Activated CD8-positive, alpha-beta memory T cell treated with anti-CD3 and anti-CD28 coated beads for 4 hours (primary cell): ENCODE measurements at places on chromosomes 3 and 15.

- DNase-seq: no peak
Observed at GRCh38 chr3:53030619-53031449, 15.0 kb downstream of the SFMBT1 start.

DNA sequence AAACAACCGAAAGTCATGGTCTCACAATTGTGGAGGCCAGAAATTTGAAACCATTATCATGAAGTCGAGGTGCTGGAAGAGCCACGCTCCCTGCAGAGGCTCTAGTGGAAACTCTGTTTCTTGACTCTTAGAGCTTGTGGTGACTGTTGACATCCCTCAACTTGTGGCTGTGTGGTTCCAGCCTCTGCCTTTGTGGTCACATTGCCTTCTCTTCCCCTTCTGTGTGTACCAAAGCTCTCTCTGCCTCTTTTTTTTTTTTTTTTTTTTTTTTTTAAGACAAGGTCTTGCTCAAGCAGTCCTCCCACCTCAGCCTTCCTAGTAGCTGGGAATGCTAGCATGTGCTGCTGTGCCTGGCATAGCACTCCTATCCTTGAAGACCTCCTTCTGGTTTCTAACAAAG, 48.7 kb upstream of the CRTC3 start:
- no peak for DNase-seq

DNA sequence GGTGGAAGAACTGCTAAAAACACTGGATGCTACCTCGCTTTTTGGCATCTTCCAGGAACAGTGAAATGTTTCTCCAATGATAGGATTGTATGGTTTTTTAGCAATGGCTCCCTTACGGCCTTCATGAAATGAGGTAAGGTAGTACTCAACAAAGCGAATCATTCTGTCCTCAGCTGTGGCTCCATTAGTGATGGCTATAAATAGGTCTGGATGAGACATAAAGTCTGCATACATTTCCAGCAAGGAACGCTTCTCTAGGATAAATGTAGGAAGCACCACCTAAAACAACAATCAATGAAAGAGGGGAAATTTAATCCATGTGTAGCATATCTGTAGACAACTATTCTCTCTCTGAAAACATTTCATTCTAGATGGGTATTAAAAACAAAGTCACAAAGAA, 32.4 kb upstream of the SNX4 start:
- no peak for DNase-seq

DNA sequence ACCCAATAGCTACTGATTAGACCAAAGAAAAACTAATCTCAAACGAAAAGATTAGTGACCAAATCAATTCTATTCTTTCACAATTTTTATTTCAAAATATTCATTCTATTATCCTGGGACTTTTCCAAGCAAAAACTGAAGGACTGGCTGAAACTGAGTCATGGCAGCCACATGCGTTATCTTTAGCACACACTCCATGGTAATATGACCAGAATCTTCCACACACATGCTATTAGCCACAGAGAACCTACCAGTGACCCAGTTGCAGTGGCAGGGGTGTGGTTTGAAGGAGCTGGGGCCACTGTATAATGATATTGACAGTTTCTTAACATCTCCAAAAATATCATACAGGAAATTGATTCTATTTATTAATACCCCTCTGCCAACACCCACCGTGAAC, 154.8 kb upstream of the ABI3BP start:
- no peak for DNase-seq

DNA sequence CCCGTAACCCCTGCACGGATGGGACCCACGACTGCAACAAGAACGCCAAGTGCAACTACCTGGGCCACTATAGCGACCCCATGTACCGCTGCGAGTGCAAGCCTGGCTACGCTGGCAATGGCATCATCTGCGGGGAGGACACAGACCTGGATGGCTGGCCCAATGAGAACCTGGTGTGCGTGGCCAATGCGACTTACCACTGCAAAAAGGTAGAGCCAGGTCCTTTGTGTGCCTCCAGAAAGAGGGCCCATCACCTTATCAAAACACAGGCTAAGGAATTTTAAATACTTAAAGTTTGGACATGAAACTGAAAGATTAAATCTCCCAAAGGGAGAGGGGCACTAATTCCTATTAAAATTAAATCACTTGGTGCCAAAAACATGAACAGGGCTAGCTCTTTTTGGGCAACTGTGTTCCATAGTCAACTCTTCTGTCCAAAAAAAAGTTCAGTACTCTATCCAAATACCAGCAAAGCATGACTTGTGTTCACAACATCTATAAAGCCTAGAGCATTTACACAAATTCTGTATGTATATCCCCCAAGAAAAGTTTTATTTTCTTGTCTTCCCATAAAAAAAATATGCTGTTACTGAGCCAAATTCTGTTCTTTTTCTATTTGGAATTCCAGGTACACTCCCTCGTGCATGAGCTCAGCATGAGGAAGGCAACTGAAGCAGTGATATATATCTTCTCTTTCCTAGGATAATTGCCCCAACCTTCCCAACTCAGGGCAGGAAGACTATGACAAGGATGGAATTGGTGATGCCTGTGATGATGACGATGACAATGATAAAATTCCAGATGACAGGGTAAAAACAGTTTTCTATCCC, 9.2 kb downstream of the THBS1 start:
- DNase-seq: no peak

GRCh38 chr3:121981473-121981872, 40.6 kb downstream of the ILDR1 start:
- DNase-seq: no peak

DNA sequence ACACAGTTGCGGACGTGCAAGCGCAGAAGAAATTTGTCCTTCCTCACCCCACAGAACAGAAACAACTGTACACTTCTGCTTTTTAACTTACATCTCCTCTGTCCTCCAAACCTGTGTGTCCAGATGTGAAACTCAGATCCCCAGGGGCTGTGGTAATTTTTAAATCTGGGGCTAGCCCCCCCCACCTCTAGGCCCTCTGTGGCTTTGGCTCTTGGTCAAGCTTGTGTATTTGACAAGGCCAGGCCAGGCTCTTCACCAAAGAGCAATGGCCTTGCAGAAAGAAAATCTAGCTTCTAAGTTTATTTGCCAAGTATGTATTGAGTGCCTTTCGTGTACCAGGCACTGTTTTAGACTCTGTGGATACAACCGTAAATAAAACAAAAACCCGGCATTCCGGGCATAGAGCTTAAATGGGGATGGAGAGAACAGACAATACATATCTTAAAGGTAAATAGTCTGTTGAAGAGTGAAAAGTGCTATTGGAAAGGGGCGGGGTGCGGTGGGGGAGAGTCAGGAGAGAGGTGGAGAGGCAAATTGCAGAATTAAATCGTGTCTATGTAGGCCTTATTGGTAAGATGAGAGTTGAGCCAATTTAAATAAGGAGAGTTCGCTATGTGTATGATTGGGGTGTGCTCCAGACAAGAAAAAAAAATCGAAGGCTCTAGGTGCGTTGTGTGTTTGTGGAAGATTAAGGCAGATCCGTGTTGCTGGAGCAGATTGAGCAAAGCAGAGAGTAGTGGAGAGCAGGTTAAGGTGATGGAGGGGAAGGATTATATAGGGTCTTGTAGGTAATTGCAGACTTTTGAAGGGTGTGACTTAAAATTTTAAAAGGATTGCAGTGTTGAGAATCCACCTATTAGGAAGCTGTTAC, 781 bp upstream of the DPH6 start:
- no peak for DNase-seq

- no peak for DNase-seq
Observed at GRCh38 chr3:53513556-53514190, 19.3 kb downstream of the CACNA1D start.

DNA sequence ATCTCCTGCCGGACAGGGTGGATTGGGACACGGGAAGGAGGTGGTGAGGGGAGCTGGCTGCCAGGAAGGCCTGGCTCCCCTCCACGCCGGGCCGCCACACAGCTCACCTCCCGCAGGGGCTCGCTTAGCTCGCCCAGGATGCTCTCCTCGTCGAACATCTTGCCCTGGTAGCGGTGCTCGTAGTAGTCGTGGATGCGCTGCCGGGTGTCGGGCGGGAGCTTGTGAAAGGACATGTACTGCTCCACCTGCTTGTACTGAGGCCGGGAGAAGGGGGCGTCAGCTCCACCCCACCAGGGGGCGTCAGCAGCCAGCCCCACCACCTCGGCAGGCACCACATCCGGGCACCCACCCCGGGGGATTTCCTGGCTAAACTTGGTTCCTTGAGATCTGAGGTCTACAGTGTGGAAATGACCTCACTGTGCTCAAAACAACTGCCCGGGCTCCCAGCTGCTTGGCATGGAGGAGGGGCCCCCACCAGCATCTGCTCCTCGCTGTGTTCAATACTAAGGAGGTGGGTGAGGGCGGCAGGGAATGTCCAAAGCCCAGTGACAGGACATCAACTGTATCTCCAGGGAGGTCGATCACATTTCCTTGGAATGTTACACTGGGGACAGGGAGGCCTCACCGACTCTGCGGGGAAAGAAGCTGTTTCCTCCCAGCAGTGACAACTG, 43.4 kb downstream of the HCN4 start:
- no peak for DNase-seq

- DNase-seq: no peak
Observed at GRCh38 chr3:36957862-36958686, 13.2 kb upstream of the TRANK1 start.

- DNase-seq: peak; percentile 11
Observed at GRCh38 chr3:149273096-149273751, 51.6 kb upstream of the CP start.

- no peak for DNase-seq
Observed at GRCh38 chr15:81851325-81851724, 194.5 kb downstream of the MEX3B start.

DNA sequence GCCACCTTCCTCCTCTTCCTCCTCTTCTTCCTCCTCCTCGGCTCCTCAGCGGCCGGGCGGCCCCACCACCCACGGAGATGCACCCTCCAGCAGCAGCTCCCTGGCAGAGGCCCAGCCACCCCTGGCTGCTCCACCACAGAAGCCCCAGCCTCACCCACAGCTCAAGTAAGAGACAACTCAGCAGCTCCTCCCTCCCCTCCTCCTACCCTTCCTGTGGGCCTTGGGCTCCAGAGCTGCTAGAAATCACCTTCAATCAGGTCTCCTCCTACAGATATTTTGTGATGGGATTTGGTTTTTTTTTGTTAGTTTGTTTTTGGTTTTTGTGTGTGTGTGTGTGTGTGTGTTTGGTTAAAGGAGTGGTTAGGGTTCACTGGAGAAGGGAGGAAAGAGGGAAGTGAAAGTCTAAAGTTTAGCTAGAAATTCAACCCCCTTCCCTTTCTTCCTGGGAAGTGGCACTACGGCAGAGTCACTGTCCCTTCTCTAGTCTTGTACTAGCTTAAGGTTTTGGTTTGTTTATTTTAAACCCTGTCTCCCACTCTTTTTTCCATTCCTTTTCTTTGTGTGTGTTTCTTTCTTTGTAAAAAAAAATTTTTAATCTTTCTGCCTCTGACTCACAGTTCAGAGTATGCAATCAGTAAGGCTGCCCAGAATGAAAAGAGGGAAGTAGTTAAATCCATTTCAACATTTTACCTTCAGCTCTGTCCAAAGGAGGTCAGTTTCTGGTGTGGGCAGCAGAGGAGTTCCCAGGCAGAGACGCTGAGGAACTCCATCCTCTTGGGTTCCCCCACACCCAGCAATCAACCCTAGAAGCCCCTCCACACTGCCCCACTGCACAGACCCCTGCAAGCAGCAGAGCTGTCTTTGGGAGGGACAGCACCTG, 29.0 kb upstream of the TIMP4 start:
- DNase-seq: no peak

- peak; percentile 53 for DNase-seq
Observed at GRCh38 chr15:90097475-90097874, 4.8 kb downstream of the IDH2 start.

DNA sequence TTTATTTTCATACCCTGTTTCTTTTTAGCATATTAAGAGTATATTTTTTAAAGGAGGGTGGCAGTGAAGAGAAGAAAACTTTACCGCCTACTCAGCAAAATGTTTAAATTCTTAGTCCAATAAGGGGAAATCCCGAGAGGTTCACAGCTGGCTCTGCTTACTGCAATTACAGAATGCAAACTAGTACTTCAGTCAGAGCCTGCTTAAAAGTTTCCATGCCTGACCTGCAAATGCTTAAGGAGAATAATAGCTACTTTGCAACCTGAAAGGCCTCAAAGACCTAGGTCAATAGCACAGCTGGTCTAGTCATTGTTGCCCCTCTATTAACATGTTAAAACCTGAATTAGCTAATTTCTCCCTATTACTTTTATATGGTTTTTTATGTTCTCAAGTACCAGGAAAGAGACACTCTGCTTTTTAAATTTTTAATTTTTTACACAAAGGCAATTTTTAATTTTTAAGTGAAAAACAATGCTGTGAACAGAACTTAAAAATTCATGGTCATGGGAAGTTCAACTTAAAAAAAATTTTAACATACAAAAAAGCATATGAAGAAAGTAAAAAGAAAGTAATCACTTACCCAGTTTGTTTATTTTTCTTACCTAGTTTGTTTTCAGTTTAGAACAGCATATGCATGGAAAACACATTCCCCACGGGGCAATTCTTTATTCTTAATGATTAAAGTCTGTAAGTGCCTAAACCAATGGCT, 79.2 kb downstream of the P3H2 start:
- DNase-seq: no peak

GRCh38 chr3:114893361-114893760, 253.7 kb downstream of the ZBTB20 start:
- DNase-seq: no peak

DNA sequence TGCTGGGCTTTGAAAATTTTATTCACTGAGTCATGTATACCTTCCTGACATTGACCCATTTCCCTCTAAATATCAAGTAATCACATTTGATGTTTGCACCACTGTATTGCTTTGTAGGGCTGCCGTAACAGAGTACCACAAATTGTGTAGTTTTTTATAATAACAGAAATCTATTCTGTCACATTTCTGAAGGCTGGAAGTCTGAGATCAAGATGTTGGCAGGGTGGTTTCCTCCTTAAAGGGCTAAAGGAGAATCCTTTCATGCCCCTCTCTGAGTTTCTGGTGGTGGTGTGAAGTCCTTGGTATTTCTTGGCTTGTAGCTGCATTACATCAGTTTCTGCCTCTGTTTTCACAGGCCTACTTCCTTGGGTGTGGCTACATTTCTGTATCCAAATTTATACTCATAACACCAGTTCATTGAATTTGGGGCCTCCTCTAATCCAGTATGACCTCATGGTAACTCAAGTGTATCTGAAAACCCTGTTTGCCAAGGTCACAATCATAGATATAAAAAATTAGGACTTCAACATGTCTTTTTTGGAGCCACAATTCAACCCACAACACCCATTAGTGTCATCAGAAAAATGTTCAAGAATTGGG, 29.1 kb upstream of the ST6GAL1 start:
- no peak for DNase-seq
